ENCODE measurements at places on chromosomes 3 and 15.

GRCh38 chr3:46097691-46098241 lies 70.5 kb upstream of the XCR1 start:
- no peak for DNase-seq

- DNase-seq: peak; percentile 88
Observed at GRCh38 chr3:47009225-47010110, 30.0 kb downstream of the NBEAL2 start.

GRCh38 chr3:159765030-159765859 lies 223.4 kb upstream of the IL12A start:
- peak; percentile 64 for DNase-seq

DNA sequence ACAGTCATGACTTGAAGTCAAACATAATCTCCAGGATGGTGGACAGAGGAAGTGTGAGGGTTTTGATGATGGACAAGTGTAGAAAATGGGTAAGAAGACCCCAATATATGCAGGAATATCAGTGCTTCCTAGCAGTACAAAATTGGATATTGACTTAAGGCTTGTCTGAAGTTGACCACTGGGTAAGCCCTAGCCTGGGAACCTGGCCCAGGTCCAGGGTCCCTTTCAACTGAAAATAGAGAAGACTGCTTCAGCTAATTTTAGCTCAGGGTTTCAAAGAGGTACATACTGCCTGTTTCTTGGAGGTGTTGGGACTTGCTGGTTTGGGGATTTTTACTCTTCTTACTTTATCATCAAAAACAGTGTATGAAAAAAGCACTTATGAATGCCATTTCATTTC lies 4.7 kb downstream of the NR1D2 start:
- DNase-seq: no peak

DNA sequence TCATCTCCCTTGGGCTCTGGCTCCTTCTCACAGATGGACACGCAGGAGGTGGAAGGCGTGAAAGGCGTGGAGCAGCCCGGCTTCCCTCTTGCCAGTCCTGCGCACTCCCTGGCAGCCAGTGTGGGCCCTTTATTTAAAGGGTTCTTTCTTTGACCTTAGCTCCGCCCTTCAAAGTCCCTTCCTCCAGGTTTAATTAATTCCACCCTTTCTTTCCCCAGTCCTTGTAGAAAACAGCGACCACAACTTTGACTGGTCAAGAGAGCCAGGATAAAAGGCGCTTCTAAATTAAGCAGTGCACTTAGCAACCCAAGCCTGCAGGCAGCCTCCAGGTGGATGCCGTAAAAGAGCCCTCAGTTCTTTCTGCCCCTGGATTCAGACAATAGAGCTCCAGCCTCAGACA lies at the start of gene HDC:
Gene HDC (minus strand): TSS at position 107 of the 400 bp plus-strand sequence. CDS start 103 bp downstream, at position 4.
- no peak for DNase-seq

DNA sequence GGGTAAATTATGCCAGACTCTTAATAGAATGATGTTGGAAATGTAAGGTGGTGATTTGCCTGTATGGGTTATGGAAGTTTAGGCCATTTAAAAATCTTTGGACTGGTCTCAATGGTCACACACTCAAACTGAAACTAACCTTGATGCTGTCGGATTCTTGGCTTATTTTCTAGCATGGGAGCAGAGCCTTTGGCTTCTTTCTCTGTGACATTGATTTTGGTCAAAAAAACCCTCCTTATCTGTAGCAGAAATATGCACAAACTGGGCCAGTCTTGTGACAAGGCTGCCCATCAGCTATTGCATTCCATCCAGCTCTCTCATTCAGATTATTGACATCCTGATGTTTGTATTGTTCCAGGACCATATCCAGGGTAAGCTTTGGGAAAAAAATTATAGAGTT lies 35.9 kb downstream of the ARPP21 start:
- DNase-seq: peak; percentile 12

DNA sequence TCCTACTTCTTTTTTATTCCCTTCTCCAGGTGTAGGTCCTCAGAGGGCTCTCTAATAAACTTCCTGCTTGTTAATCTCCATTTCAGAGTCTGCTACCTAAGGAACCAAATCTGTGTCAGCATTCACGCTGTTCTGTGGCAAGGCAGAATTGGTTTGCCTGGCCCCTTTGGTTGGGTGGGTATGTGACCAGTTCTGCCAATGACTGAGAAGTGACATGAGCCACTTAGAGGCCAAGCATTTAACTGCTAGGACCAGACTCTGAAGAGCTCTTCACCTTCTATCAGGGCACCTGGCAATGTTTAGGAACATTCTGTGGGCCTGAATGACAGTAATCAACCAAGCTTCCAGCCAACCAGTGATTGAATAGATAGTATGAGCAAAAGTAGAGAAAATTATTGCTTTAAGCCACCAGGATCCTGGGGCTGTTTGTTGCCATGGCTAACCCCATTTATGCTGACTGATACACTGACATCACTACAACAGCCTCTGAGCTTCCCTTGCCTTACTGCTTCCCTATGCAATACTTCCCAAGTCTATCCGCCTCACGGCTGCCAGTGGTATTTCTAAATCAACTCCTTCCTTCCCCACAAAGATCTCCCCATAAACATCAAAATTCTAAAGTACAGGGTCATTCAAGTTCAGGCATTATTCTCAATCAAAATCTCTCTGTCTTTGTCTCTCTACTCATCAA lies 7.6 kb downstream of the FRMD4B start:
- no peak for DNase-seq

DNA sequence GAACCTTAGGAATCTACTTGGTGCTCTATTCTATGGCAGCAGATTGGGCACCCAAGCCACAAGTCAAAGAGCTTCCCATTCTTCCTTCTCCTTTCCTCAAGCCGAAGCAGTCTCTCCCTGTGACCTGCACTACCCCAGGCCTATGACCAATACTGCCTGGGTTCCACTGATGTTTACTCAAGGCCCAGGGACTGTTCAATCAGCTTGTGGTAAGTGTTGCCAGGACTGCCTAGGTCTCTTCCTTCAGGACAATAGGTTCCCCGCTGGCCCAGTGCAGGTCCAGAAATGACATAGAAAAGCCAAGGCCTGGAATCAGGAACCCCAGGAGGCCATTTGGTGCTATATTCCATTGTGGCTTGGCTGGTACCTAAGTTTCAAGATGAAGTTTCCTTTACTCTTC lies 397.9 kb downstream of the ZIC4 start:
- no peak for DNase-seq

DNA sequence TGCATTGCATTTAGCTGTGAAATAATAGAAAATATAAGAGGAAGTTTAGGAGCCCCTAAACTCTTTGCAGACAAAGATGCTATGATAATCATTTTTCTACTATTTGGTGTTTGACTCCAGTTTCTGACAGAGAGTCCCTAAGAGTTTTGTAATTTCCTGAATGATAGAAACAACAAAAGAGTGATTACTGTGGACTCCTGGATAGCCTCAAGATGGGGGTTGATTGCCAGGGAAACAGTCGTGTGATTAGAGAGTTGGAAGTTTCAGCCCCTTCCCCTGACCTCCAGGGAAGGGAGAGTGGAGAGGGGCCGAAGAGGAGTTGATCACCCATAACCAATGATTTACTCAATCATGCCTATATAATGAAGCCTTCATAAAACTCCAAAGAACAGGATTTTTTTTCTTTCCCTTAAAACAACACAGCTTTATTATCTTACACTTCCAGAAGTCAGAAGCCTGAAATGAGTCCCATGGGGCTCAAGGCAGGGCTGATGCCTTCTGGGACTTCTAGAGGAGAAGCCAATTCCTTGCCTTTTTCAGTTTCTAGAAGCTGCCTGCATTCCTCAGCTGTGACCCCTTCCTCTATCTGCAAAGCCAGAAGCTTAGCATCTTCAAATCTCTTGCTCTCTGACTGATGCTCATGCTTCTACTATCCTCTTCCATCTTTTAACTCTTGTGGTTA lies 292.3 kb upstream of the ZPLD1 start:
- DNase-seq: no peak

DNA sequence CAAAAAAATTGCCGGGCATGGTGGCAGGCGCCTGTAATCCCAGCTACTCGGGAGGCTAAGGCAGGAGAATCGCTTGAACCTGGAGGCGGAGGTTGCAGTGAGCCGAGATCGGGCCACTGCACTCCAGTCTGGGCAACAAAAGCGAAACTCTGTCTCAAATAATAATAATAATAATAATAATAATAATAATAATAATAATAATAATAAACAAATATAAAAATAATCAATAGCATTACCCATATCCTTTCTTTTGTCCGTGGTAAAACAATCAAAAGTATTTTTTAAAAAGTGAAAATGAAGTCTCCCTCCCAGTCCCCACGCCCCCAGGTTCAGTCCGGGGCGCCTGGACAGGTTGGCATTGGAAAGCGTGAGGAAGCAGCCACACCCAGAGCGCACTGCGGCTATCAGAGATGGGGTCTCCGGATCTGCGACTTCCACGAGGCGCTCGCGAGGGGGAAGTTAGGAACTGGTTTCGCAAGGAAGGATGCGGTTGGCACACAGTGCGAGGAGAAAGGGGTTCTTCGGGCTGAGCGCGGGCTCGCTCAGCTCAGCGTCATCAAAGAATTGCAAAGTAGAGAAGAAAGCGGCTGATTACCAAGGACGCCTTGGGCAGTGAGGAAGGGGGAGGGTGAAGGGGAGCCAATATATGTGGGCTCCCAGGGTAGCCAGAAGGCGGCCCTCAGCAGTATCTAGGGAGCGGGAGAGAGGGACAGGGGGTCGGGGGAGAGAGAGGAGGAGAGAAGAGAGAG lies 69.5 kb upstream of the EPHB3 start:
- DNase-seq: peak; percentile 31

DNA sequence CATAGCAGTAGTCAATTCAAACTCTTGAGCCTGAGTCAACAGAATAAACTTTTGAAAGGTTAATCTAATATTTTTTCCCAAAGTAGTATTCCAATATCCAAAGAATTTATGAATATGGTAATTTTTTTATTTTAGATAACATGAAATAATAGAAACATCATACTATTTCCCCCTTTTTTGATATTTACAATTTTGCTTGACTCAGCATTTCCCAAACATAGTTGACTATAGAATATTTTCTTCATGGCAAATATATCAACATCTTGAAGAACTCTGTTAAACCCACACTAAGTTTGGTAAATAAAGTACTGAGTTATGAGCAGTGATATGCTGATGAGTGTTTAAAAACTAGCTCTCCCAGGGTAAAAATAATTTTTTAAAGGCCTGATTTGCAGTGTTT lies 380.0 kb upstream of the ARL6 start:
- DNase-seq: no peak

DNA sequence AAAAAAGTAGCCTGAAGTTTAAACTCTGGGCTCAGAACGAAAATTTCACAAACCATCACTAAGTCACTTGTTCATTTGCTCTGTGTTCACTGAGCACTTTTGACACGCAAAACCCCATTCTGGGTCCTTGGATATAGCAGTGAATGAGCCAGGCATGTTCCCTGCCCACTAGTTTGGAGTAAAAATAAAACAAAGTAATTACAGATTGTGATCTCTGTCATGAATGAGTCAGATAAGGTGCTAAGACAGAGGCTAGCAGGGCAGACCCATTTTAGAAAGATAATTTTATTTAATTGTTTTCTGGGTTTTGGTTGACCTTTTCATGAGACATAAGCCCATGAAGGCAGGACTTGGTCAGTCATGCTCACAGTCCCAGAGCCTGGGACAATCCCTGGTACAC lies 84.1 kb upstream of the ARHGEF3 start:
- DNase-seq: no peak

DNA sequence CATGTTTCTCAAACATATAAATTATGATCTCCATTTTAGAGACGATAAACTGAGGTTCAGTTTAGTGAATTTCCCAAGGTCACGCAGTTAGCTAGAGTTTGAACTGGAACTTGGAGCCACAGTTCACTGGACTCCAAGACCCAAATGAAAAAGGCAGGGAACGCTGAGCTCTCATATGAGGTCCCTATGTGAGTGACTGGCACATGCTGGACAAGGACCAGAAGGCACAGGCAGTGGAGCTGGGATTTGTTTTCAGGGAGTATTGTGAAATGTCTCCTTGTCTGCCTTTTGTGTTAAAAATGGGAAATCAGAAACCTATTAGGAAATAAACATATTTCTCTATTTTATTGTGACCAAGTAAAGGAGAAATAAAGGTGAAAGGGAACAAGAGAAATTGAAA lies 63.5 kb downstream of the MESD start:
- no peak for DNase-seq

- DNase-seq: no peak
Observed at GRCh38 chr15:85692873-85693272, 101.9 kb downstream of the KLHL25 start.

- peak; percentile 54 for DNase-seq
Observed at GRCh38 chr3:135503760-135504686, 461.5 kb upstream of the PPP2R3A start.

DNA sequence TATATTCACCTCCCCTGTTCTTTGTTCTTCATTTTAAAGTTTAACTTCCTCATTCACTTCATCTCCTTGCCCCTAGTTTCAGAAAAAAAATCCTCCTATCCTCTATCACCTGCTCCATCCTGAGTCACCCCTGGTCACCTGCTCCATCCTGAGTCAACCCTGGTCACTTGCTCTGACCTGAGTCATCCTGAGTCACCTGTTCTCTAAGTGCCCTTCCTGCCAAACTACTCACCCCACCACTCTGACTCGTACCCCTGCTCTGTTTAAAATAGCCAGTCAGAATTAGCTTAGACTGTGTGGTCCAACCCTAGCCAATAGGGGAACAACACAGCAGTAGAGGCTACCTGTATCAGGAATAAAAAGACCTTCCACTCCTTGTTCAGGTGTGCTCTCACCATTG lies 716.9 kb downstream of the ZBBX start:
- DNase-seq: no peak

DNA sequence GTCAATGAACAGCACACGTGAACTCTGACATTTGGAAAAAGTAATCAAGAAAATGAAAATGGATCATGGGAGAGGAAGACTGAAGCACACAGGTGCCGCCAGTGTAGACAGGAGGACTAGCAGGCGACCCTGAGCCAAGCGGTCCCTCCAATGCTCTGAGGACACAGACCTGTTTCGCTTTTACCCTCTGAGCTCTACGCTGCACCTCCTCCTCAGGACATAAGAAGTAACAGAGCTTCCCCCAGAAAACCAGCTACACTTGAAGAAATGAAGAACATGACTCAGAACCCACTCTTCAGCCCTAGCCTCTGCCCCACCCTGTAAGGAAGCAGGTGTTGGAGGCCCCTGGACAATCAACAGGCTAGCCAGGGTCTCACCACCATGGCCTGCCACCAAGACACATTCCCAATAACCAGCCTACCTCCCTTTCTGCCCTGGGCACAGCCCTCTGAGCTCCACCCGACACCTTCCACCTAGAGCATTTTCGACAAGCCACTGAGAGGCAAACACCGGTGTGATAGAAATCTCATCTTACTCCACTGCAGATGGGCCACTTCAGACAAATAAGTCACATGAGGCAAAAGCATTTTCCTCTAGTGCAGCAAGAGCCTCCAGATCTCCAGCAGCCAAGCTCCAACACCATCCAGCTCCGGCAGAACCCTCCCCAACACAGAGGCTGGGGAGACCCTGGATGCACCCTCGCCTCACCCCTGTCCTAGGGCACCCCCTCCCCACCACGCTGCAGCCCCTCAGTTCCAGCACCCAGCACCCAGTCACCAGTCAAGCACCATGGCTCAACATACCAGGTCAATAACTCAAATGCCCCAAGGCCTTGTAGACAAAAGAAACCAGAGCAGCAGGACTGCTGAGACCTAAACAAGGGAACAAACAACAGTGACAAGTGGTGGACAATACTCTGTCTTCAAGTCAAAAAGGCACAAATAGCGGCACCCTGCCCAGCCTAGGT lies 11.4 kb downstream of the FAM174B start:
- no peak for DNase-seq

GRCh38 chr3:129040579-129041300 lies 19.8 kb upstream of the GP9 start:
- DNase-seq: no peak
